ENCODE measurements at places on chromosomes 11 and 22. TPM values are rescaled to one million over a fixed set of nuclear protein-coding genes. Genes with fewer than 3 reads are reported as not detected.

Gene MLC1
- total RNA-seq: 1.1 TPM

Gene DMC1
- total RNA-seq: 0.95 TPM

Gene OOSP1
- total RNA-seq: not detected

Gene PLA2G6
- 44.9 TPM for total RNA-seq

GRCh38 chr11:109984634-109985289 lies 108.4 kb upstream of the ZC3H12C start:
- no peak for DNase-seq

DNA sequence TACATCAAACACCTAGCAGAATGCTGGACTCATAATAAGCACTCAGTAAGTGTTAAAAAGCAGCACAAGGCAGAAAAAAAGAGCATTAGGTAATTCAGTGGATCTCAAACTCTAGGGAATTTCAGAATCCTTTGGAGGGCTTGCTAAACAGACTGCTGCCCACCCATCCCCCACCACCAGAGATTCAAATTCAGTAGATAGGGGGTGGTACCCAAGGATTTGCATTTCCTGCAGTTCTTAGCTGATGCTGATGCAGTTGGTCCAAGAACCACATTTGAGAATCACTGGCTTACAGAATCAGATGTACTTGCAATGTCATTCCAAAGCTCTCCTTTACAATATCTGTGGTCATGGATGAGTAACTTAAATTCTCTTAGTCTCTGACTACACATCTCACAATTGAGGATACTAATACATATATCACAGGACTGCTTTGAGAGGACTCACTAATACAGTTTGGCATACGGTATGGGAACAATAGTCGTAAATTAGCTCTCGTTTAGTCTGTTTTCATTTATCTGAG lies 664.5 kb downstream of the KCNA4 start:
- DNase-seq: no peak

- no peak for DNase-seq
Observed at GRCh38 chr11:123034597-123034996, 27.3 kb downstream of the HSPA8 start.

DNA sequence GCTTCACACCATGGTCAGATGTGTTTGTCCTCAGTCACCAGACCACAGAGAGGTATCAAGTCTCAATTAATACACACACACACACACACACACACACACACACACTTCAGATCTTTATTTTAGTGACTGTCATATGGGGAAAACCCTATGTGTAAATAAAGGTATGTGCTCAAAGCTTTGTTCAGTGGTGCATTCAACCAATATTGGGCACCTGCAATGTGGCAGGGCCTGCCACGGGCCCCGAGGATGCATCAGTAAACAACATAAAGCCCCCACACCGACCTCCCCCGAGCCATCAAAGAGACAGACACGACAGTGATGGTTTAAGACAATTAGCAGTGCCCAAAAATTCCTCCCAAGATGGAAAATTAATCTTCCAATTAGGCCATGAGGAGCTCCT lies 51.6 kb downstream of the SHANK2 start:
- no peak for DNase-seq

- no peak for DNase-seq
Observed at GRCh38 chr11:69348414-69349235, 54.7 kb downstream of the MYEOV start.

- DNase-seq: no peak
Observed at GRCh38 chr22:24521791-24522245, 26.7 kb downstream of the UPB1 start.

DNA sequence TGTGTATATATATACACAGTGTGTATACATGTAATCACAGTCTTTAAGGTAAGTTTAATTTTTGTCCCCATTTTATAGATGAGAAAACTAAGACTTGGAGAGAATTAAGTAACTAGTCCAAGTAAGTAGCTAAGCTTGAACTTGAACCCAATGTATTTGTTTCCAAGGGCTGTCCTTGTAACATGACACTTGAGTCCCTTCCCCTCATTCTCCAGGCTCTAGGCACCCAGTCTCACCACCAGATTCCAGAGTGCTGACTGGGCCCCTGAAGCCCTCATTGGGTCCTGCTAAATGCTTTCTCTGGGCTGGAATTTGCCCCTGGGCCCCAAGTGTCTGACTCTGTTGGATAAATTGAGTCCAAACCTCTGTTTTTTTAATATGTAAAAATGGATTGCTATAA lies 45.5 kb downstream of the ADM start:
- DNase-seq: no peak

DNA sequence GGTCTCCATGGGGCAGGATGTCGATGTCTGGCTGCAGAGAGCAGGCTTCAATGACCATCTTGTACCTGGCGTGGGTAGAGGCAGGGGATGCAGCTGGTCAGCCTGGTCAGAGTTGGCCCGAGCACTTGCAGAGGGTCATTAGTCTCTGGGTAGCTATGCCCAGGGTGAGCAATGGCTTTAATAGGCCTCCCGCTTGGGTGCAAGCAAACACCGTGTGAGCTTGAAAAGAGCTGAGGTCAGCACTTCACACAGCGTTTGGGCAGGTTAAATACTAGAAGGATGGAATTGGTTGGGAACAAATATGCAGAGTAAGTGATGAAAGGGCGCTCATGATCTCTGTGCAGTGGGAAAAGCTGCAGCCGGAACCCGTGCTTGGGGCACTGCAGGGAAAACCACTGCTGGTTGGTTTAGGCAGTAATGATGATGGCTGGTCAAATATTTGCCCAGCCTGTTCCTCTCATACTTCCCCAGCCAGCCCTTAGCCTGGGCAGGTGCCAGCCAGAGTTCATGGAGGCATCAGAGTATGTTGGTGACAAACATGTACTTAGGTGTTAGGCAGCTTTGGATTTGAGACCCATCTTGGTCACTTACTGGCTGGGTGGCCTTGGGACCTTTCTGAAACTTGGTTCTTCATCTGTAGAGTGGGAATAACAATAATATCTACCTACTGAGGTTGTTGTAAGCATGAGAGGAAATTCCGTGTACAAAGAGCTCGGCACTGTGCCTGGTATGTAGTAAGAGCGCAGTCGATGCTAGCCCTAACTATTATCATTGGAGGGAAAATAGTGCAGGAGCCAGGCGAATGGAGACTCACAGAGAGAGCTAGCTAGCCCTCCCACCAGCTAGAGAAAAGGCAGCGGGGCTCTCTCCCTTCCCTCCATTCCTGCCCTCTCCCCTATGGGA lies 25.2 kb upstream of the KCNJ11 start:
- no peak for DNase-seq

DNA sequence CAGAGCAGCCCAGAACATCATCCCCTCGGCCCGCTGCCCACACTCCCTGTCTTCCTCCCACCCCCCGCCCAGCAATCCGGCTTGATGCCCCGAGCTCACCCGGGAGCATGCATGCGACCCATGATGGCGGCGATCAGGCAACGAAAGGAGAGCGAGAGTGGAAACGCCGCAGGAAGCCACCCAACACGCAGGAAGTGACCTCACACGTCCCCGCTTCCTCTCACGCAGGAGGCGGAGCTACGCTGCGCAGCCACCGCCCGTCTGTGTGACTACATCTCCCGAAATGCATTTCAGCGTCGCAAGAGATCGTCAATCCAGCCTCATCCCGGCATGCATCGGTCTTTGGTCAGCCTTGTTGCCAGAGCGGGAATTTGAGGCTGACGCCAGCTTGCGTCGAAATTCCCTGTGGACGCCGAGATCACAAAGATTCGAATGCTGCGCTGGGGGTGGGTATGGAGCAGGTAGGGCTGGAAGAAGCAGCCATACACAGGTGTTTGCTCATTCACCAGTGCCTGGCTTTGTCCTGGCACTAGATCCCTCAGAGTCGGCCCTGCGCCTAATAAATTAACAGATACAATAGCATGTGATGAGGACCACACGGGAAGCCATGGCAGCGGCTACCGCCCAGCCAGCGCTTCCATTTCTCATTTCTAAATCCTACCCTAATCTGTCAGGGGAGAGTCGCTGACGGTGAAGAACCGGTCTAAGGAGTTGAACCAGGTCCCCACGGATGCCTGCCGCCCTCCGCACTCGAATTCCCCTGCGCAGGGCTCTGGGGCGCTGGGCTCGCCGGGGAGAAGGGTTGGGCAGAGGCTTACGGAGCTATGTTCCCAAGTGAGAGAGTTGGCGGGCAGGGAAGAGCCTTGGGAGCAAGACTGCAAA lies at the start of gene RPS13:
TSS of gene RPS13 (minus strand) at position 148 of the 882 bp plus-strand sequence. CDS start at position 122, 26 bp downstream.
- peak; percentile 97 for DNase-seq
